ENCODE measurements at places on chromosomes 5 and 9. TPM values are rescaled to one million over a fixed set of nuclear protein-coding genes. Genes with fewer than 3 reads are reported as not detected.
A peak's percentile ranks its signal among the peaks of the same experiment; 100 is the strongest.

The ARAP3 gene
- 15.2 TPM for total RNA-seq

The MYORG gene
- 6.3 TPM for total RNA-seq

The NR2F1 gene
- 0.47 TPM for total RNA-seq

The ORM2 gene
- not detected for total RNA-seq

- peak; percentile 23 for DNase-seq
Measured at GRCh38 chr9:14400658-14400995, 86.7 kb upstream of the NFIB start.

DNA sequence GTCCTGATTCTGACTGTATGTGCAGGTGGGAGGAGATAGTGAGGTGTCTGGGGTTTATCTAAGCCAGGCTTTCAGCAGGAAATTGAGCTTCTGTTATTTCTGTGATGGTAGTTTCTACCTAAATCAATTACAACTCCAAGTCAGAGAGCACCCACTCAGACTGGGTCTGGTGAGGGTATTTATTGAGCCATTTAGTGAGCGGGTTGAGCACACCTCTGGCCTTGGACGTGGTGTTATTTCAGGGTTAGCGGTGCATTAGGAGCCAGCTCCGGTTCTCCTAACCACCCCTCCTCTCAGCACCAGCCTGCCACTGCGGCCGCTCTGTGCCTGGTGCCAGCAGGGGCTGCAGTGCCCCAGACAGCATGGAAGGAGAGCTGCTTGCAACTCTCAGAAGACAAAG lies 238.9 kb downstream of the CACNA1B start:
- DNase-seq: no peak

- DNase-seq: no peak
Measured at GRCh38 chr5:61504143-61504770, 172.2 kb downstream of the ZSWIM6 start.

- DNase-seq: peak; percentile 47
Measured at GRCh38 chr9:114280636-114281472, 42.0 kb upstream of the ORM1 start.

- DNase-seq: no peak
Measured at GRCh38 chr5:154058055-154059038, 19.6 kb downstream of the MFAP3 start.

DNA sequence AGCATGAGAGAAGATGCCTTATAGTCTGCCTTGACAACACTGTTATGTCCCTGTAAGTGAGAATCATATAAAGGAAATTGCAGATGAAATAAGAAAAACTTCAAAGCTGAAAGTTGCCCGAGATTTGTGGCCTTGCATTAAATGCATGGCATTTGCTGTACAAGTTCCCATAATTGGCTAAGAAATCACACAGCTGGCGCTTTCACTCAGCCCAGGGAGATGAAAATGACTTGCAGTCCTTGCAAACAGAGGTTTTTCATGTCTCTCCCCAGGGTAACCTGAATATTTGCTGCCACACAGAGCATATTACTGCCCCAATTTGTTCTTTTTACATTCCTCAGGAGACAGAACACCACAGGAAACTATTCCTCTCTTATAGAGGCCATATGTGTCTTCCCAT lies 174.8 kb downstream of the FAM114A2 start:
- no peak for DNase-seq

DNA sequence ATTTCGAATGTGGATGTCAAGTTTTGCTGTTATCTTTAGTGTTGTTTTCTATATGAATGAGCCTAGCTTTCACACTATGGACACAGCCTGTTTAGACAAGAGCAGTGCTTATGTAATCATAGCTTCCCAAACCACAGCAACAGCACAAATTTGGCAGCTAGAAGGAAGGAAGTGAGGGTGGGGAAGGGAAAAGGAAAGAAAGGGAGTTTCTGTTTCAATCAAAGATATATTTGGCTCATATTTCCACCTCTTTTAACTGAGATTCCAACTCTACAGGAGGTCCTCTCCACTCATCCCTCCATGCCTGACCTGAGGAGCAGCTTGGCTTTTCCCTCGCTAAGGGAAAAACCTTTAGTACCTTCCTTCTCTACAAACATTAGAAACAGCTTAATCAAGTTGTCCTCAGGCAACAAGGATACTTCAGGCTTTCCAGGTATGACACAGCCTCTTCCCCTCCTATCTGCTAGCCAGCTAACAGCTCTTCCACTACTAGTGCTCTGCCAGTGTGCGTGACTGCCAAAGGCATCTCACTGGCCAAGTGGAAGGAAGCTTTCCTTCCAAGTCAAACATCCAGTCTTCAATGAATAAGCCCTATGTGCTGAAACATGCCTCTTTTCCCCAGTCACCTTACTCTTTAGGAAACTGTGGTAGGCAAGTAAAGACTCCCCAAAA lies 268.6 kb upstream of the PTGER4 start:
- no peak for DNase-seq

DNA sequence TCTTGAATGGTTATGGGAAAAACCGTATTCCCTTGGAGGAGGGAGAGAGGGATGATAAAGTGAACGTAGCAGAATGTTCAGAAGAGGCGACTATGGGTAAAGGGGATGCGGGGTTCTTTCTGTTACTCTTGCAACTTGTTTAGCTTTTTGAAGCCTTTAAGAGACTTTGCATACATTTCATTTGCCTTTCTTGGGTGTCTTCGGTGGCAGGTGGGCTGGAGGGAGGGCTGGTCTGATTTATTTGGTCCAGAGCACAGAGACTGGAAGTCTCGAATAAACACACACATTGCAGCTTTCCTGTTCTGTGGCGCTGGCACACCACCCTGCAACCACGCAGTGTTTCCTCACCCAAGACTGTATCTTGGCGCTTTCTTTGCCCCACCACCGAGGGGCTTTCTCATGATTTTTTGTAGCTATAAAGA lies 23.2 kb downstream of the TTF1 start:
- no peak for DNase-seq

DNA sequence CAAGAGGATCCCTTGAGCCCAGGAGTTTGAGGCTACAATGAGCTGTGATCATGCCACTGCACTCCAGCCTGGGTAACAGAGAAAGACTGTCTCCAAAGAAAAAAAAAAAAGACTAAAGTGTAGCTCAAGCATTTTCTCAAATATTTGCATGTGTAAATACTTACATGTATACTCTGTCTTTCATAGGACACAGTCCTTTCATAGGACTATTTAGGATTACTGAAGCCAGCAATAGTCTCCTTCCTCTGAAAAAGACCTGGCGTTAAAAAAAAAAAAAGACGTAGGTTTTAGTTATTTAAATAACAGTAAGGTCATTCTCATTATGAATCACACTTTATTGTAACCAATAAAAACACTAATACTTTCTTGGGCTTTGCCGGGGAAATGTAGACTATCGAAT lies 29.9 kb downstream of the HSDL2 start:
- no peak for DNase-seq

DNA sequence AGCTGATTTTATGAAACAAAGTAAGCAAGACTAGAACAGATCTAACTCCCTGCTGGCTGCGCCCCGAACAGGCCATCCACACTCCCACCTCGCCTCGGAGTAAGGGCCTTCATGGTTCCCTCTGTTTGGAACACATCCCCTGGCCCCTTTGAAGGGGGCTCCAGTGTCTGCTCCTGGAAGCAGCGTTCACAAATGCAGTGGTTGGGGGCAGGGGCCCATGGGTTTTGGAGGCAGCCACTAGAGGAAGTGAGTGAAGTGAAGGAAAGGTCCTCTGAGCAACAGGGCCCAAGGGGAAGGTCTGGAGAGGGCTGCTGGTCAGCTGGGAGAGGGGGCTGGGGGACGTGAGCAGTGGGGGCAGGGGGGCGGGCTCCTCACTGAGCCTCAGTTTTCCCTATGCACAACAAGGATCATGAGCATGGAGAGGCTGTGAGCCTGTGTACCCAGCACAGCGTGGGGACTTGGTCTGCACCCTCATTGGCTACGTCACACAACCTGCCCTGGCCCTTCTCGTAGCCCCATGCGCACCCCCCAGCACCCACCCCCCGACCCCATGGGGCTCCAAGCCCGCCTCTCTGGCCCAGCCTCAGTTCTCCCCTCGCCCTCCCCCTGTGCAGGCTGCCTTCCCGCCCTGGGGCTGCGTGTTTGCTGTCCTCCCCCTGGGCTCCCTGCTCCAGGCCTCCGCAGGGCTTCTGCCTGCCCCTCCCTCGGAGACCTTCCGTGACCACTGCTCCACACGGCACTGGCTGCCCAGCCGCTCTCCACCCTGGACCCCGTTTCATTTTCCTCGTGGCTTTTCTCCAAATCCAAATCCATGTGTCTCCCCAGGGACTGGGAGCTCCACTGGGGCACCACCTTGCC lies 39.5 kb downstream of the RASGEF1C start:
- no peak for DNase-seq

DNA sequence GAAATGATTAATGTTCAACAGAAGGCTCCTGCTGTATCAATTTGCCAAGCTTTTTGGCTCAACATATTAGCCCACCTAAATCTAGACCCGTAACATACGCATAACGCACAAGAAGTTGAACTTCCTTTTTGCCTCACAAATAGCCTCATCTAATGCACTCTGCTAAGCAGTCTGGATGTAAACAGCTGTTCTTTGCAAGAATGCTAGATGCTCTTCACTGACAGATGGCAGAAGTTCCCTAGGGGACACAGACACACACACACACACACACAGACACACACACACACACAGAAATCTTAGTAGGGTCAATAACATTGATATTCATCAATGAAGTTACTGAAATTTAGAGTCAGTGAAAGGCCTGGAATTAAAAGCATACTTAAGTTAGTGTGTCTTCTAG lies 13.2 kb upstream of the PCA3 start:
- no peak for DNase-seq

Measured in left ventricle myocardium inferior (tissue), 1 donor.